ENCODE measurements at places on chromosomes 6 and 20. TPM values are rescaled to one million over a fixed set of nuclear protein-coding genes. Genes with fewer than 3 reads are reported as not detected.
A peak's percentile ranks its signal among the peaks of the same experiment; 100 is the strongest.

DNA sequence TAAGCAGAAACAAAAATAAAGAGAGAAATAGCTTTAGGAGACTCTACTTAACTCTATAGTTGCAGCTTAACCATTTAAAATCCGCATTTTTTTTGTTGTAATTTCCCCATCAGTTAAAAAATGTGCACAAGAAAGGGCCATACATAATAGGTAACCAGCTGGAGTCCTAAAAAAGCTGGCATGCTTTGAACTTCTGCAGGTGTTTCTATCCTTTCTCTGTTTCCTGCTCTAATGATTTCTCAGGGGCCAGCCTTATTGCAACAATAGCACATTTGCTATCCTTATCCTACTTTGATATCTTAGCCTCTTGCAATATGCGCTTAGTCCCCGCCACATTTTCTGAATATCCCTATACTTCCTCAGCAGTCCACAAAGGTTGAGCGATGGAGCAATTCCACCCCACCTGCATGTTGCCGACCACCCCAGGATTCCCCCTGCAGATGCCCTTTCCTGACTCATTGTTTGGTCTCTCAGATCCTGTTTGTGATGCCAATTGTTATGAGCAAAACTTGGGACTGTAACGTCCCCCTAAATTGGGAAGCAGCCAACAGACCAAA is 48.5 kb downstream of the TRIM27 start:
- DNase-seq, result no peak

Gene TFAP2D
- total RNA-seq, result not detected

- DNase-seq, result peak; percentile 30
Observed at GRCh38 chr6:37354526-37355384, 972 bp downstream of the RNF8 start.

Gene TCF21
- 0.31 TPM for total RNA-seq

All from tongue (tissue), 3 donors.